Fibroblast of upper back skin (primary cell): ENCODE measurements at places on chromosomes 2 and 18.

GRCh38 chr2:9761577-9761976 is 81.7 kb upstream of the TAF1B start:
- DNase-seq = no peak

DNA sequence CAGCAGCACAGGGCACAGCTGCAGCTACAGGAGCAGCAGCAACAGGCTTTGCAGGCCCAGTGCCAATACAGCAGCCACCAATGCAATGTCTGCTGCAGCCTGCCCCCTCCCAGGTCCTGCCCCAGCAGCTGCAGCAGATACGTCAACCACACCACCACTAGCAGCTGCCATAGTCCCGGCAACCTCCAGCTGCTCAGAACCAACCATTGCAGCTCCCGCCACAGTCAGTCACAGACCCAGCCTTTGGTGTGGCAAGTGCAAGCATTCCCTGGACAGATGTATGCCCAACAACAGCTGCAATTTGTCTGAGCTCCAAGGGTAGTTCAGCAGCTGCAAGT is 53.3 kb upstream of the TUBA3E start:
- no peak for DNase-seq

DNA sequence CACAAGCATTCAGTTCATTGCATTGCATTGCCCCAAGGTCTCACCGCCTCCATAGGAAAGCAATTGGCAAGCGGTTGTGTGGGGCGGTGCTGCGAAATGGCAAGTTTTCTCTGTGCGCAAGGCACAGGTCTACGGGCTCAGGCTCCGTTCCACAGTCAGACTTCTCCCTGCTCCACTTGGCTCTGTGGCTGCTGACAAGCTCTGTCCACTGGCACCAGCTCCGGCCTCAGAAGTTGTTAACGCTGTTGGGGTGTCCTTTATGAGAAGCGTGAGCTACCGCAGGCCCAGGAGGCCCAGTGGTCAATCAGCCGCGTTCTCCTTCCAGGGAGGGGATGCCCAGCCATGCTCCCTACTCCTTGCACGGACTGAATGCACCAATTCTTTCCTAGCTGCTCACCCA is 87.0 kb upstream of the GATA6 start:
- DNase-seq = no peak

DNA sequence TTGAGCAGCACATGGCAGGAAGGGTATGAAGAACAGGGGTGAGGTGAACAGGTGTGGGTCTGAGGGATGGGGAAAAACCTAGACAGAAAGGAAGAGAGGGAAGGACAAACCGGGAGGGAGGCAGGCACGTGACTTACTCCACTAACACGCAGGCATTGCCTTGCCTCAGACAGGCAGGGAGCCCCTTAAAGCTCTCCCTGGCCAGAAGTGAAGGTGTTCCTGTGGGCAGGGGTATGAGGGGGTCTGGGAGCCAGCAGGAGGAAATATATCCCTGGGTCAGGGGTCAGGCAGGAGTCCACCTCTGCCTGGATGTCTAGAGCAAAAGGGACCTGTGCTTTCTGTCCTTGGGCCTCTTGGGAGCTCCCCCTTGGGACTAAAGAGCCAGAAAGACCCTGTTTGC is 135.3 kb upstream of the EPAS1 start:
- DNase-seq = no peak

- no peak for DNase-seq
These were observed 87.5 kb downstream of the ZCCHC2 start for GRCh38 chr18:62610351-62610700.

- DNase-seq = no peak
These were observed 242.7 kb downstream of the TCF4 start for GRCh38 chr18:55345103-55345950.

DNA sequence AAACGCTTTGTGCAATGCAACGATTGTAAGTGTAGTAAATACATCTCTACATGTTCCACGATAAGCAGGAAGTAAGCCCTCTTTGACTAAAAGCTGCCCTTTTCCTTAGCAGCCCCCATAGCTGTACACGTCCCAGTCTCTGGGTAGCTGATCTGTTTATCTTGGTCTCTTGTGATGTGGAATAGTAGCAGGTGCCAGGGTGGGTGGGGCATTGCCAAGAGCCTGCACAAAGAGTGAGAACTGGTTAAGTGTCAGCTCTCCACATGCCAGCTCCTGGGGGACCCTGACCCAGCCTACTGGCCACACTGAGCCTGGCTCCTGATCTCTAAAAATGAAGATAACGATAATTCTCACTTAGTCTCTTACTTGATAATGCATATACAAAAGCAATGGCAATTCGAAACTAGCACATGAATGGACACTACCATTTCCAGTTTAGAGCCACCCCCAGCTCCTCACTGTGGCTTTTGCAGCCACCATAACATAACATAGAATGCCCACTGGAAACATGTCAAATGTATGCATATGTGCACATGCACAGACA is 92.3 kb downstream of the MYT1L start:
- no peak for DNase-seq

DNA sequence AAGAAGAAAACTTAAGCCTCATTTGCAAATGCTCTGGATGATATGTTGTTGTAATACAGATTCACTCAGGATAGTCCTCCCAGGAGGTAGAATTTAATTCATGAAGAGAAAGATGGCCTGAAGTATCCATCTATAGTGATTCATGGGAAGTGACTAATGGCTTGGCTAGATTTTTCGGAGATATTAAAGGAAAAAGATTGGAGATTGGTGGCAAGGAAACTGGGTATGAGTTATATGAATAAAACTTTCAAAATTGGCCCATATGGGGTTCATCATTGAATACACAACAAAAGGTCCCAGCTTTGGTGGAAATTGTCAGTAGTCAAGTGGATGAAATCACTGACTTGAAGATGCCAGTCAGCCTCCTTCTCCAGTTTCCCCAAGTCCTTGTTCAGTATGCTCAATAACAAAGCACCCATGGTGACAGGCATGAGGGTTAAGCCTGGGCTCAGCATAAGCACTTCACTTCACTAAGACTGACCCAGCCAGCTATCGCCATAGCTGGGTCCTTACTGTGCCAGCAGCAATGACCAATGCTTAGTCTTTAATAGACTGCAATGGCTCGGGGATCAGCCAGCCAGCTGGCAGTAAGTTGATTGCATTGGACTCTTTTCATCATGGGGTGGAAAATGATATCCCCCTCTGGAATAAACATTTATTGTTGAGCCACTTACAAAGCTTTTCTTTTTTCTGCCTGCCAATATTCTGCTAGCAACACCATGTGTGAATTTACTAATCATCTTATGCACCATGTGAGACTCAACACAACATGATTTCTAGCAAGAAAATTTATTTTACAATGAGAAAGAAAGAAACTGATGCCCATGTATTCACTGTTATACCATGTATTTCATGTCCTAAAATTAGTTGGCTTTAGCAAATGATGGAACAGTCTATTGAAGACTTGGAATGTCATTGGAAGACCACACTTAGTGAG is 176.6 kb upstream of the TACR1 start:
- peak; percentile 47 for DNase-seq

DNA sequence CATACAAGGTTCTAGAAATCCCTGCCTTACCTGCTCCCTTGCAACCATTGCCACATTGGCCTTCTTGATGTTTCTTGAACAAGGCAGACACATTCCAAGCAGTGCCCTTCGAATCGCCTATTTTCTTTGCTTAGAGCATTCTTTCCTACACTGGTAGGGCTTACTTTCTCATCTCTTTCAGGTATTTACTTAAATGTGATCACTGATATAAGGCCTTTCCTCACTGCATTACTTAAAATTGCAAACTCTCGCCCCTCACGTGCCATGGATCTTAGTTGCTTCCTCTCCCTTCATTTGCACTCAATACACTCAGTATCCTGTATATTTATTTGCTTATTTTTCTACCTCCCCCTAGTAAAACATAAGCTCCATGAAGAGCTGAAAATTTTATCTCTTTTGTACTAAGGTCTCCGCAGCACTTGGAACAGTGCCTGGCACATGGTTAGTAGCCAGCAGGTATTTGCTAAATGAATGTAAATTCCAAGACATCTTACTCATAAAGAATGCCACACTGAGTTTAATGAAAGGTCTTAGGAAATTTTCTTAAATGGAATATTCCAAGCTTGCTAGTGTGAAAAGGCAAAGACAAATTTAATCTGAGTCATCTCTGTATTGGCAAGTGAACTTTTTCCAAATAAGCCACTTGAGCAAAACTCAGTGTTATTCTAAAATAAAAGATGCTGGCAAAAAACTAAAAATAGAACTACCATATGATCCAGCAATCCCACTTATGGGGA is 42.4 kb upstream of the FIGN start:
- DNase-seq = peak; percentile 97

DNA sequence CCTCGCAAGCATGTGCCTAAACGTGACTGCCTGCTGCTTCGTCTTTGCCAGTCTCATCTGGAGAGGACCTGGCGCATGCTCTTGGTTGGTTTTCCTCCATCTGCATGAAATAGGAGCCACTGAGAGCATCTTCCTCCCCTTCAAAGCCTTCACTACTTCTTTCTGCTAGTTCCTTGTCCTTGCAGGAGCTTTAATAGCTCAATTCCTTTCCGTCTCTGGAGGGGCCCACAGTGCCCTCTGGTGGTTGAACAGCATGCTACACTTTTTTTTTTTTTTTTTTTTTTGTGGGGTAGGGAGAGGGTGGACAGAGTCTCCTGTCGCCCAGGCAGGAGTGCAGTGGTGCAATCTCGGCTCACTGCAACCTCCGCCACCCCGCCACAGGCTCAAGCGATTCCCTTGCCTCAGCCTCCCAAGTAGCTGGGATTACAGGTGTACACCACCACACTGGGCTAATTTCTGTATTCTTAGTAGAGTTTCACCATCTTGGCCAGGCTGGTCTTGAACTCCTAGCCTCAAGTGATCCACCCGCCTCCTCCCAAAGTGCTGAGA is 59.6 kb downstream of the SP110 start:
- DNase-seq = peak; percentile 32

DNA sequence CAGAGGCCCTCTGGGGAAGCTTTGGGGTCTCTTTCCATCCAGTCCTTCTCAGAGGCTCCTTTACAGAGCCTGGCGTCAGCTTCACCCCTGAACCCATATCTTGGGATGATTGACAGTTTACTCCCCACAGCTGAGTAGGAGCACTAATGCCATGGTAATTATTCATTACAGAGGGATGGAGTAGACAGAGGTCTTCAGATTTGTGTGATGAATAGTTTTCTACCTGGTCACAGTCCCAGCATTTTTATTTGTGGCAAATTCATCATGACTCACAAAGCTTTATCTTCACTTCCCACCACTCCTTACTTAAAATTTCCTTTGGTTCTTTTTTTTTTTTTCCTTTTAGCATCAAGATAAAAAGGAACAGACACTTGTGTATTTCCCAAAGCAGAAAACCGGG is 104.2 kb downstream of the CCDC85A start:
- peak; percentile 75 for DNase-seq

DNA sequence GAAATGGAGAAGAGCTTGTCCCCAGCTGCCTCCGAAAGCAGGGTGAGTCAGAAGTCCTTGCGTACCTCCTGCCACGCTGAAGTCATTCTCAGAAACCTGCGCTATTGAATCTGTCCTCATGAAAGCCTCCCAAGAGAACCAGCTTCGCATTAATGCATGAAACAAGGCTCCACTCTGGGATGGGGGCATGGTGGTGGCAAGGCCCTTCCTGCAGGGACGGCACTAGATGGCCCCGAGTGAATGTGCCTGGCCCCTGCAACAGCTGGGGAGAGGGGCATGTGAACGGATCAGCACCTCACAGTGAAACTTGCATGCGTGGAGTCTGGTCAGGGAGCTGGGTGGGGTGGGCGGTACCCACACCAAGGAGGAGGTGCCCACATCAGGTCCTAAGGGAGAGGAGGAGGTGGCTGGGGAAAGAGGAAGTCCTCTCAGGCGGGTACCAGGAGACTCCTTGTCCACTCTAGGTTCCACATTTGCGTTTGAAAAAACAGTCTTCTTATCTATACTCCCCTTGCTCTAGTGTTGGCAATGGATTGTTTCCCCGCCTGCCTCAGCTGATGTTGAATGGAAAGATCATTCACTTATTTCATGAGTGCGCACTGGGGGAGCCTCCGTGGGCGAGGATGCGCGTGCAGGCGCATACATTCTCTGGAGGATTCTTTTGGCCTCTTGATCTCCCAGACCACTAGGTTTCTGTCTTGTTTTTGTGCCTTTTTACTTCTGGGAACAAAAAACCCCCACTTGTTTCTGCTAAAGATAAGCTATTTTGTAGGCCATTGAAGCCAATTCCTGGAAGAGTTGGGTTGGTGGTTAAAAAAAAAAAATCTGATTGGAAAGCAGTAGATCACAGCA is 104.7 kb downstream of the KLHL29 start:
- DNase-seq = no peak

DNA sequence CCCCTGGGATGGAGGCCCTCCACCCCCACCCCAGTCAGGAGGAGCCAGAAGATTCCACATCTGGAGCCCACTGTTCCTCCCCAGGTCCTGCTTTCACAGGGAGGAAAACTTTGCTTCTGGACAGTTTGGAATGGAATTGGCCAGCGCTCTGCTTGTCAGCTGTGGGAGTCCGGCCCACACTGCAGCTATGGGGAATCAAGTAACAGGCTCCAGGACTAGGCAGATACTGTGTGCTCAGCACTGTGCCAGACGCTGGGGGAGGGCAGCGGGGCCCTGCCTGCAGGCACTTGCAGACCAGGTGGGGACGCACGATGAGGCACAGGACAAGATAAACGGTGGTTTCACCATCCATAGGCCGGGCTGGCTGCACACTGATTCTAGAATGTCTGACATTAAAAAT is 114.0 kb downstream of the STPG4 start:
- DNase-seq = peak; percentile 21

DNA sequence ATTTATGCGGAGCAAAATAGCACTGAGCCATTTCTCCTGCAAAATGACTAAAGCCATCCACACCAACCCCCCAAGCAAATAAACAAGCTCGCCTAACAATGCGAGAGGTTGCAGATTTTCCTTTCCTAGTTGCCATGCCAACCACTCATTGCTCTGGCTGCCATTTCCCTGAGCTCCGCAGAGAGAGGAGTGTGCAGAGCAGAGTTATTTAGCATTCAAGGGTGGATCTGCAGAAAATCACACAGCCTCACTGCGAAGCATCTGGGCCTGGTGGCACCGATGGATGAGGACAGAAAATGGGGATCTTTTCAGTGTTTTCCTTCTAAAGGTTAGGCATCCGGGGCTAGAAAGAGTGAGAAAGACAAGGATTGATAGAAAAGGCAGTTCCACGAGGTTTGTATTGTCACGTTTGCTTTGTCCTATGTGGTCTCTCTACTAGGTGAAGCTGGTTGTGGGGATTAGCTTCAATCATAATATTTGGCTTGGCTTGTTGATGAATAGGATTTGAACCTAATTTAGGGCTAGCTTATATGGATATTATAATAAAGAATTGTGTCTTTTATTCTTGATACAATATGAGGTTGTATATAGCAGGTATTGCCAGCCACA is 110.2 kb upstream of the UNC80 start:
- DNase-seq = no peak

GRCh38 chr2:62196278-62196901 is 475 bp downstream of the B3GNT2 start:
- no peak for DNase-seq
